ENCODE measurements at places on chromosomes 7 and 10. TPM values are rescaled to one million over a fixed set of nuclear protein-coding genes. Genes with fewer than 3 reads are reported as not detected.

GRCh38 chr7:127986581-127987521 is 44.4 kb downstream of the LRRC4 start:
- no peak for DNase-seq

FBXL15 gene
- total RNA-seq, result 8.3 TPM

DNA sequence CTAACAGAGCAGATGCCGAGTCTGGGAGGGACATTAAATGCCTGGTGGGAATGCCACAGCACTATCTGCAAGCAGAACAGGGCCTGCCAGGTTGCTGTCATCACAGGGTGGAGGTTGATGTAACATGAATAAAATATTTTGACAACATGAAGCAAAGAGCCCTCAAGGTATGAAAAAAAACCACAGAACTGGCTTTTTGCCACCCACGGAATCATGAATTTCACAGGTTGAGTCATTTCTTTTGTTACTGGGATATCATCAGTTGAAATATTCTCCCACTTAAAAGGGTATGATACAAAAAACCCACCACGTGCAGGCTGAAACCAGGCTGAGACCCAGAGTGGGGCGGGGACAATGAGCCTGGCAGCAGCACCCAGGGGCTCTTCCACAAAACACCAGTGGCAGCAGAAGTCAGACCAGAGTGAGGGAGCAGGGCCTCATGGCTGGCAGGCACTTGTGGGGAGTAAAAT is 220.1 kb downstream of the TNS3 start:
- DNase-seq, result no peak

POLR3A gene
- 19.2 TPM for total RNA-seq

DNA sequence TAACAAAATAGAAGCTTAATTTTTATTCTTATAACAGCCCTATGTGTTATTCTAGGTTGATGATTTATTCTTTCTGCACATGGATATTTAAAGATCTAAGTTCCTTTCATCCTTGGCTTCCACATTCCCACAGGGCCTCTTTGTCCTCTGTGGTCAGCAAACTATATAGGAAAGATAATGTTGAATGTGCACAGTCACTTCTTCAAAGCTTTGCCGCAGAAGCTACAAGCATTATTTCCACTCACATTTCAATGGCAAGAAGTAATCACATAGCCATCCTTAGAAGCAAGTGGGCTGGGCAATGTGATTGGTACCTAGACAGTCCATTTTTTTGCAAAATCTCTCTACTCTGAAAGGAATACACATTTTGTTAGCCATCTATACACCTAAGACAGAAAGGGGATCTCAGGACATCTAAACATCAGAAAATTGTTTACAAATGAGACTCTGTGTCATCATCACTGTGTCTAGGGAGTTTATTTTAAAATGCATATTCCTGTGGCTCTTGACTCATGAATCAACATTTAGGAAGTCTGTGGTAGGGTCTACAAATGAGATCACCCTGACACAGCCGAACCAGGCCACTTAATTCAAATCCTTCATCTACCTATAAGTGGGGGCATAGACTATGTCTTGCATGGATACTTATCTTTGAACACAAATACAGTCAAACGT is 1060.5 kb downstream of the XPNPEP1 start:
- DNase-seq, result no peak

OPN1SW gene
- not detected for total RNA-seq

- no peak for DNase-seq
These were observed 5.3 kb downstream of the NUDT1 start for GRCh38 chr7:2247141-2247995.

Data from HepG2 (cell line).